ENCODE measurements at places on chromosomes 2 and 18.

GRCh38 chr2:158533009-158533408, 76.3 kb downstream of the PKP4 start:
- no peak for DNase-seq

- DNase-seq = no peak
Measured at GRCh38 chr2:36589230-36589630, 8.7 kb downstream of the FEZ2 start.

DNA sequence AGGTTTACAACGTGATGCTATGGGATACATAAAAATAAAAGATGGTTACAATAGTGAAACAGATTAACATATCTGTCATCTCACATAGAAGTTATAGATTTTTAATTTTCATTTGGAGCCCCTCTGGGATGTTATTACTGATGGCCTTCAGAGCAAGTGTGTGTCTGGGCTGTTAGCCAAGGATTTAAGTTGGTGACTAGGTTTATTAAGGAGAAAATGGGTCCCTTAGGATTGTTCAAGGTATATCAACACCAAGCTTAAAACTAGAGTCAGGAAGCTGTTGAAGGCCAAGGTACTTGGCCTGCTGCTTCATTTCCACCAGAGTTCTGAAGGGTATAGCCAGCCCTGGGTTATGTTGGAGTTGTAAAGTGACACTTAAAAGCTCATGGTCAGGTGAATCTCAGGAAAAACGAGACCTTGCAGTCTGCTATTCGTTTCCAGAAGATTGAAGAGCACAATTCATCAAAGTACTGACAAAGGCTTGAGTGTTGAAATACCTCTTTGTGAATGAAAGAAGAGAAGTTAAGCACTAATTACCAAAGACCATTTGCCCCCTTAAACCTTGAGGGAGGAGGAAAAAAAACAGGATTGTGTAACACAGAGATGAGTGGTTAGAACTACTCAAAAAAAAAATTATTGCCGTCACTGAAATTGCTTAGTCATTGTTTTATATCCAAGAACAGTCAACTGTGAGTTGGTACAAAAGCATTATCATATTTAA, 48.4 kb downstream of the MAP2 start:
- no peak for DNase-seq

DNA sequence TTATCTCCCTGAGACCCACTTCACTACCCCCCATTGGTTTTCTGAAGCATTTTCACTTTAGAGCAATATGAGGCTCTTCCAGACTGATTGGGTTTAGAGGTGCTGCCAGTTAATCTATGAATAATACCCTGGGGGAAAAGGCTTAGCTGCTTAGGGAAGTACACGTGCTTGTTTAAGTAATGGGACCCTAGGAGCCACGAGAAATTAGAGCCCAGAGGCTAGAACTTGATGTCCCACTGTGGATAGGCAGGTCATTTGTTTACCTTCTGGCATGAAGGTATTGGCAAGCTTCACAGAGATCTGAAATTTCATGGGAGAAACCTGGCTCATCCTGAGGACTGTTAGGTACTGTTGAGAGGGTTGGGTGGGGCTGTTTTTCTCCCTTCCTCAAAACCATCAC, 59.7 kb downstream of the CLIP4 start:
- no peak for DNase-seq

DNA sequence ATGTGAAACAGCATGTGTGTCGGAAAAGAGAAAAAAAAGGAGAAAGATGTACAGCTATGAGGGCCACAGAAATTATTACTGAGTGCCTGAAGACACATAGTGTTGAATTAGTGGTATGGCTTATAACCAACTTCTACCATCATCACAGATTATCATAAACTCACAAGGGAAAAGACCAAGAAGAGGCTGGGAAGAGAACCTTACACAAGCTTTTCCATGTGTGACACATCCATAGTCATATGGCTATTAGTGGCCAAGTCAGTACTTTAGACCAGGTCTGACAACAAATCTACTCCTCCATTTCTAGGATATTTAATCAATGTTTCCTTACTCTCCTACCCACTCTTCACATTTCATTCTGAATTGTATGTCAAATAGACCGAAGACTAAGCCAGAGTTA, 3.5 kb upstream of the GALNT5 start:
- DNase-seq = no peak

DNA sequence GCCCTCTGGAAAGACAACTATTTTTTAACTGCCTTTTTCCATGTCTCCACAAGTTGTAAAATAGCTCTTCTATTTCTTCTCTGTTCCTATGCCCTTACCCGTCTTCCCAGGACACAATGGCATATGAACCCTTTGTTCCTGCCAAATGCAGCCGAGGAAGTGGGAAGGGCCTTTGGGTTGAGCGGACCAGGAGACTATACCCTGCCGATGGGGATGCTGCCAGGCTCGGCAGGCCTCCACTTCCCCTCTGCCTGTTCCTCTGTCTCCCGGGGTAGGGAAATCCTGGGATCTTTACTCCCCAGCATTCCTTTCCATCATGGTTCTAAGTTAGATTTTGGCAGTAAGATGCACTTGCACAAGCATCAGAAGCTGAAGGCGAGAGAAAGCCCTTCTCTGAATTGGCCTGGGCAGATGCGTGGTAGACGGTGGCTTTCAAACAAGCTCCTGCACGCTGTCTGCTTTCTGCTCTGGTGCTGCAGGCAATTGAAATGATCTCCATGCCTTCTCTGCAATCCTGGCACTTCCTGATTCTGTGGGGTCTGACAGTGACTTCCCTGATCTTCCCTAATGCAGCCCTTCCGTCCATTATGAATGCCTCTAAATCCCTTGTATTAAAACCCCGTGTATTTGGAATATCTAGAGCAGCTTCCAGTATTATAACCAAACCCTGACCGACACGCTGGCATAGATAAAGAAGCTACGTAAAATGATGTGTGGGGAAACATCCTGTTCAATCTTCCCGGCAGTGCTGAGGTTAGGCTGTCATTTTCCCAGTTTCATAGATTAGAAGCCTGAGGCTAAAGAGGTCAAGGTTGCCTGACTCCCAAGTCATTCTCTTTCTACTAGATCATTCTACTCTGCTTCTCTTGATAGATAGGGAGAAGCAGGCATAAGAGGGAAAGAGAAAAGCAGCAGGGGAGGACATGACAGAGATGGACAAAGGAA, 69.8 kb downstream of the MCFD2 start:
- DNase-seq = no peak

GRCh38 chr2:51516667-51517066, 484.7 kb upstream of the NRXN1 start:
- no peak for DNase-seq

- no peak for DNase-seq
Measured at GRCh38 chr2:64273524-64274398, 129.5 kb upstream of the PELI1 start.

GRCh38 chr2:226875438-226876225, 39.8 kb downstream of the RHBDD1 start:
- no peak for DNase-seq

GRCh38 chr2:191941376-191941929, 94.6 kb upstream of the CAVIN2 start:
- no peak for DNase-seq

DNA sequence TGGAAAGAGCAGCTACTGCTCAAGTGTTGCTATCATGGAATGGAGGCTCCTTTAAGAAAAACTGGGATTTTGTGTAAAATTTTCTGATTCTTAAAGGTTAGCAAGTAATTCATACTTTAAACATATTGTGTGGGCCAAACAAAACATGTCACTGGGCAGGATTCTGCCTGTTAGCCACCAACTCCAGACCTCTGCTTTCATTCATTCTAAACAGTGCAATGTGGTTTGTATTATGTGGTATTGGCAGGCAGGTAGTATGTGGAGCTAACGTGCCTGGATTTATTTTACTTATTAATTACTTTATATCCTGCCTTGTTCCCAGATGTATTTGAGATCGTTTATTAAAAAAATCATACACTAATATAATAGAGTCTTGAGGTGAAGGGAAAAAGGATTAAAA, 1521.3 kb upstream of the ACVR2A start:
- no peak for DNase-seq

DNA sequence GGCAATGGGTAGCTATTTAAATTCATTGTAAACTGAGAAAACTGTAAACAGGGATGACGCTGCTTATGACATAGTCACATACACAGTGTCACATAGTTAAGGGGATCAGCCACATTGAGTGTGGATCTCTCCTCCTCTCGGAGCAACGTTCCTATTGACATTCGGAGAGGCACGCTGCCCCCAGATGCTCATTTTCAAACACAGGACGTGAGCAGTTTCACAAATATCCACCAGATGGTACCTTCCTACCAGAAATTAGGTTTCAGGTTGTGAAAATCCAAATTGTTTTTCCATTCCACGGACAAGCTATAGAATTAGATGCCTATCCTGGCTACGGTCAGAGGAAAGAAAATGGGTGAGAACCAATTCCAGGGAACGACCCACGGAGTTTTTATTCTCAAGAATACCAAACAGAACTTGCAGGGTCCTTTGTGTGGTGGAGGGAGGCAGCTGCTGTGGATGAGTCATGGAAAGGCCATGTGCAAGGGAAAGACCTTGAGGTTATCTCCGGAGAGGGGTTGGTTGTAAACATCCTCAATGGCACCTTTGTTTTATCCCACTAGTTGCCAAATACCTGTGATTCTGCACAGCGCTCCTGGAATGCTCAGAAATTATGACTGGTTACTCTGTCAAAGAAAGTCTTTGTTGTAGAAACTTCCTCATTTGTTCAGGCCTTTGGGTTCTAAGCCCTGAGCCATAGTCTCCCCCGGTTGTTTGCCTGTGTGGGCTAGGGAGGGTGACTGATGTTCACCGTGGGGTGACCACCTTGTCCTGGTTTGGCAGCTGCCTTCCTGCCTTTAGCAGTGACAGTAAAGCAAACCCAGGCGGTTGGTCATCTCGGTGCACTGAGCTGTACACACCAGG, 88.0 kb downstream of the ACTR3 start:
- no peak for DNase-seq

GRCh38 chr2:240501531-240501991, 56.2 kb downstream of the ANKMY1 start:
- no peak for DNase-seq

DNA sequence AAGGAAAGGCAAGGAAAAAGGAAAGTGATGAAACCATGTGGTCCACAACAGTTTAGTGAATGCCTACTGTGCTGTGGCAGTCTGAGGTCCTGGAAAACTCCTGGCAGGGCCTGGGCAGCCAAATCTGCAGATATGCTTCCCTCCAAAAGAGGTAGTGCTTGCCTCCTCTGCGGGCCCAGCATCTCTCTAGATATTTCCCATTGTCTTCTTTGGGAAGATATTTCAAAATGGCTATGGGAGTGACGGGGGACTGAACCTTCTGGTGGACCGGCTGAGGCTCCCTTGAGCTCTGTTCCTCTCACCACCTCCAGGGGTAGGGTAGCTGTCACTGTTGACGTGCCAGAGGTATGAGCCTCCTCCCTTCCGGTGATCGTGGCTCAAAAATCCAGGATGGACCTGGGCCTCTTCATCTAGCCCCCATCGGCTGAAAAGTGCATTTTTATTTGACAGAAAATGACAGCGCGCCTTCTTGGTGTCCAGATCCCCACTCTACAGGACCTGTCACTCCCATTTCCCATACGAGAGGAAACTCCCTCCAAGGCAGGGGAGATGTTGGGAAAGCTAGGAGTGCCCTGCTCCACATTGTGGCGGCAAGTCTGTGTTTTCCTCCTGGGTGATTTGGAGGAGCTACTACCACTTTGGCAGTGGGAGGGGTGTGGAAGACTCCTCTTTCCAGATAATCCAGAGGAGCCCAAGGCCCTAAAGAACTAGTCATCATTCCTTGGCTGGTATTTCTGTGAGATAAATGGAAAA, 9.4 kb upstream of the PAX3 start:
- no peak for DNase-seq

- no peak for DNase-seq
Measured at GRCh38 chr18:46630160-46630559, 26.9 kb downstream of the LOXHD1 start.

DNA sequence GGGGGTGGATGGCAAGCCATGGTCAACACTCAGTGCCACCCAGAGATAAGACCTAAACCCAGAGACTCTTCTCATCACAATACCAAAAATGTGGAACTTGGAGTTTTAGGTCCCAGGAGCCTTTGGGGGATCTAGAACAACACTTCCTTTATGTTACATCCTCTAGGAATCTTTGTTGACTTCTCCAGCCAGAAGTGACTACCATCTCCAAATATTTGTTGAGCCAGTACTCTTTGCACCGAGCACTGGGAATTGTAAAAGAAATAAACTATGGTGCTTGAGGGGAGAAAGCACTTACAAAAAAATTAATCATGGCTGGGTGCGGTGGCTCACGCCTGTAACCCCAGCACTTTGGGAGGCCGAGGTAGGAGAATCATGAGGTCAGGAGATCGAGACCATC, 120.0 kb upstream of the TMEM200C start:
- no peak for DNase-seq

DNA sequence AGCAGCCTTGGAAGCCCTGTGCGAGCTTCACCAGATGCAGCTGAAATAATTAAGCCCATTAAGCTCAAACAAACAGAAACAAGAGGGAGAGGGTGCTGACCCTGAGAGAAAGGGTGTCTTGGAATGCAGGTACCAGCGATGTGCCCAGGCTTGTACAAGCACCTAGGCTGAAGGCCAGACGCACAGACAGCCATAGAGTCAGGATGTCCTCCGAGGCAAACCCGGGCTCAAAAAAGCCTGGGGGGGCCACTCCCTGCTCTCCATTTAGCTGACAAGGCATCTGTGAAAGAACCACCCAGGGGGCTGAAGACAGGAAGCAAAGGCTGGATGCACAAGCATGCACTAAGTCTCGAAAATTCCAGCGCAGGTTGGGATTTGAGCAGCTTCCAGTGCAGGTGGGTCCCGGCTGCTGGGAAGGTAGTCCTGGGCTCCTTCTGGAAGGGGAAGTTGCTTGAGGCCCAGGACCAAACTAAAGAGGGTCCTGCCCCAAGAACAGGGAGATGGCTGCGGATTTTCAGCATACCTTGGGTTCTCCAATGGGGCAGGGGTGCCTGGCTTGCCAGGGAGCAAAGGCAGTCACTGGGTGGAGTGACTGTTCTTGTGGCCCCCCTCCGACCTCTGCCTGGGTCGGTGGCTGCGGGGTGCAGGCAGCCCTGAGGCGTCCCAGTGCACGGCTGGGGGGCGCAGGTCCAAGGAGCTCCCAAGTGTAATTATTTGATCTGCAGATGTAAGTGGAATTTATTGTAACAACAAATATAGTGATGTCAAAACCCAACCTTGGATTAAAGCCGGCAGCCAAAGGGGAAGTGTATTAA, 5.9 kb downstream of the GBX2 start:
- DNase-seq = no peak
